ENCODE measurements at places on chromosomes 7 and 10.

DNA sequence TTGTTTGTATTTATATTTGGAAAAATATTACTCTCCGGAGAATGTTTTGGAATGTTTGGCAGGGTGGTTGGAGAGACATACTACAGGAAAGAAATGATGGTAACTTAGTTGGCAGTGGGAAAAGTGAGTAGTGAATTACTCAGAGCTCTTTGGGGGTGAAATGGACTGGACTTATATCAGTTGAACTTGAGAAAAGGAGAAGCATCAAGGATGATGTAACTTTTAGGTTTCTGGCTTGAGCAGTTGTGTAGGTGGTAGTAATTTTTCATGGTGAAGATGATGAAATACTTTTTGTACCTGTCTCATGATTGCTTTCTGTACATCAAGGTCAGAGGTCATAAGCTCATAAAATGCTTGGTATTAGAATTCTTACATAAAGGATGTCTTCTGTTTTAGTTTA is 617.2 kb downstream of the AUTS2 start:
- DNase-seq: no peak

GRCh38 chr7:71752171-71752935 is 620.4 kb downstream of the GALNT17 start:
- no peak for DNase-seq

- no peak for DNase-seq
Observed at GRCh38 chr10:105042906-105043552, 401.9 kb downstream of the SORCS3 start.

DNA sequence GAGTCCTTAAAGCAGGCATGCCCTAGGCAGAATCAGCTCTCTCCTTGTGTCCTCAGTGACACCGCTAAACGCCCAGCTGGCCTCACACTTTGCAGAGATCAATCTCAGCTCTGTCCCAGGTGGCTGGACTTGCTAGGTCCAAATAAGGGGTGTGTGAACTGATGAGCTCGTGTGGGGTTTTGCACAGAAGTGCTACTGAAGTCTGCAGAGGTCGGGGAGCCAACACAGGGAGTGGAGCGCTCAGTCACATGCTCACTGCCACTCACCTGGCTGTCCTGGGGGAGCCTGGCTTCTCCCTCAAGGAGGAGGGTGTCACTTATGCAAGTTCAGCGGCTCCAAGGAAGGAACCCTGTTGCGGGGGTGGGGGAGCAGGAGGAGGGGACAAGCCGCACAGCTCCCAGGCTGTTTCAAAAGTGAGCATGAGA is 2.0 kb downstream of the ELN start:
- no peak for DNase-seq

- no peak for DNase-seq
Observed at GRCh38 chr7:157053118-157053517, 42.7 kb upstream of the MNX1 start.

DNA sequence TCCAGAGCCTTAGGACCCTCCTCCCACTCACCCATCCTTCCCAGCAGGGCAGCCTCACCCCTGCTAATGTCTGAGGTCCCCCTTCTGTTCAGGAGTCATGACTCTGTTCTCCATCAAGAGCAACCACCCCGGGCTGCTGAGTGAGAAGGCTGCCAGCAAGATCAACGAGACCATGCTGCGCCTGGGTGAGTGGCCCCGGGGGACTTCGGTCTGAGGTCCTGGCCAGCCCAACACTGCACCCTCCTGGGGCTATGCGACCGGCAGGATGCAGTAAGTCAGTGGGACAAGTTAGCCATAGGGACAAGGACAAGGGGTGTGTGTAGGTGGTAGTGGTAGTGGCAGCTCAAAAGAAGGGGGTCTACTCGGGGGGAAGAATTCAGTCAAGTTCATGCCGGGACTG is 16.2 kb upstream of the AHCYL2 start:
- DNase-seq: no peak

DNA sequence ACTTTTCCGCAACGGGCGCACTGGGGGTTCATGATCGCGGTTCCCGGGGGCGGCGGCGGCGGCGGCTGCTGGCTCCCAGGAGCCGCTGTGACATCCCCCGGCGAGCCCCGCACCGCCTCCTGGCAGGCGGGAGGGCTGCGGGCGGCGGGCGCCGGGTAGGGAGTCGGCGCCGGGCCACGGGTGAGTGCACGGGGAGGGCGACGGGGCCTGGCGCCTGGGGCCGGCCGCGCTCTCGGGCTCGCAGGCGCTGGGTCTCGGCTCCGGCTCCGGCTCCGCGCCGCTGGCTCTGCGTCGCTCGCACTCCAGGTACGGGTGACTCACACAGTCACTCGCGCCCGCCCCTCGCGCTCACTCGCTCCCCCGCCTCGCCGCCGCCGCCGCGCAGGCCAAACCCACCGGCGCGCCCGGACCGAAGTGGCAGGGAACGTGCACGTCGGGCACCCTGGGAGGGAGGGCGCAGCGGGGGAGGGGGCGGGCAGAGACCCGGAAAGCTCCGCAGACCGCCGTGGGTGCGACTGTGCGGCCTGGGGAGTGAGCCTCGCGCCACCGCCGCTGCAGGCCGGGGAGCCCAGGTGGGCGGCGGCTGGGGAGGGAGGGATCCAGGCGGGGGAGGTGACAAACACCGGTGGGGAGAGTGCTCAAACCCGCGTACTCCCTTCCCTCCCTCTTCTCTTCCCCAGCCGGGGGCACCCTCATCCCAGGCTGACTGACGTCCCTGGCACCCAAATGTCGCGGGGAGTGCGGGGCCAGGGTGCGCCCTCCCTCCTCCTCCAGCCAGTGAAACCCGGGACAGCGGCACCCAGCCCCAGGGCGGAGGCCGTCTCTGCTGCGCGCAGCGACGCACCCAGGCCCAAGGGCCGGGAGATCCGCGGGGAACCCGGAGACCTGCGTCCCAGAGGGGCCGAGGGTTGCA is 276.9 kb upstream of the NEBL start:
- peak; percentile 2 for DNase-seq

DNA sequence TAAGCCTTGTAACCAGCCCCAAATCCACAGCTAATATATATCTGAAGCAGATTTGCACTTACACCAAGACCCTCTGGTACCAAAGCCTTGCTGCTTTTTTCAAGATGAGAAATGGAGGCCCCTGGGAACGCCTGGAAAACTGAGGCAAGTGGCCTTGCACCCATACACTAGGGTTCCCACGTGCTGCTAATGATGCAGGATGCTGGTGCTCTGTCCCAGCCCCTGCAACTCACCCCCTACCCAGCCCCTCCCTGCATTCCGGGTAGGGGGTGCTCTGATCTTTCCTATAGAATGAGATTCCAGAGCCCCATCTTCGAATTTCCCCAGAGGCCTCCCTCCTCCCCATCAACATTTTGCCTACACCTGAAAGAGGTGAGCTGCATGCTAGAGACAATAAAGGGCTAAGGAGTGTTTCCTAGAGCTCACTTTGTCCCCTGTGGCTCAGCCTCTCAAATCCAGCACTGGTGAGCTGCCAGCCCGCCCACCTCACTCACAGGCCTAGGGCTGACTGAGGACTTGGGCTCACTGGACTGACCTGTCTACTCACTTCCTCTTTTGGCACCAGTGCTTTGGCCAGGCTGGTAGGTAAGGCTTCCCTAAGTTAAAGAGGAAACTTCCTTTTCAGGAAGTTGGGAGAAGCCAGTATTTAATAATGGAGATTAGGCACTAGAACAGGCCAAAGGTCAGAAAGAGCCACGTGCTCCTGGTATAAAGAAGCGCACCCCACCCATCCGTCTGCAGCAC is 9.8 kb downstream of the RBP4 start:
- no peak for DNase-seq

- no peak for DNase-seq
Observed at GRCh38 chr10:2925631-2926030, 141.7 kb upstream of the PFKP start.

GRCh38 chr7:33243319-33243881 is 114.0 kb downstream of the BBS9 start:
- no peak for DNase-seq

GRCh38 chr7:50069613-50070012 is 23.4 kb downstream of the ZPBP start:
- no peak for DNase-seq

DNA sequence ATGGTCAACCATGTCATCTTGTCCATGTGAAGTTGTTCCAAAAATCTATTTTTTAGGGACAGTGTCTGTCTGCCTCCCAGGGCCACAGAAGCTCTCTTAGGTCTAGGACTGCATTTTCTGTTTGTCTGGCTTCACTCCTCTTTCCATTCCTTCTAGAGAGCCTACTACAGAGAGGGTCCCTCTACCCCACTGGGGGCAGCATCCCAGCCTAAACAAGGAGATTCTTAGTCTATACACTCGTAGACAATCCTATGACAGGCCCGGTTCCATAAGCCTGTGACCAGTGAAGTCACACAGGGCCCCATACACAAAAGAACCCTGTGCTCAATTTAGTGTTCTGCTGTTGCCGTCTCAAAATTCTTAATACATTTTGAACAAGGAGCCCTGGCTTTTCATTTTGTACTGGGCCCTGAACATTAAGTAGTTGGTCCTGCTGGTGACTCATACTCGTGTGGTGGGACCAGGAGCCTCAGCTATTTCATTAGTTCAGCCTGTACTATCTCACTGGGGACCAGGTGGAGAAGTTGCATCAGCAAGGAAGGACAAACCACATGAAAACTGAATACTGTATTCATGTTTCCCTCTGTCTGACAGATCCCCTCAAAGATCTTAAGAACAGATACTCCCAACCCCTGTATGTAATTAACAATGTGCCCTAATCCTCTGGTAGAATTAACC is 23.5 kb upstream of the FAM180A start:
- DNase-seq: no peak

GRCh38 chr7:155602750-155603149 is 41.7 kb upstream of the RBM33 start:
- no peak for DNase-seq

DNA sequence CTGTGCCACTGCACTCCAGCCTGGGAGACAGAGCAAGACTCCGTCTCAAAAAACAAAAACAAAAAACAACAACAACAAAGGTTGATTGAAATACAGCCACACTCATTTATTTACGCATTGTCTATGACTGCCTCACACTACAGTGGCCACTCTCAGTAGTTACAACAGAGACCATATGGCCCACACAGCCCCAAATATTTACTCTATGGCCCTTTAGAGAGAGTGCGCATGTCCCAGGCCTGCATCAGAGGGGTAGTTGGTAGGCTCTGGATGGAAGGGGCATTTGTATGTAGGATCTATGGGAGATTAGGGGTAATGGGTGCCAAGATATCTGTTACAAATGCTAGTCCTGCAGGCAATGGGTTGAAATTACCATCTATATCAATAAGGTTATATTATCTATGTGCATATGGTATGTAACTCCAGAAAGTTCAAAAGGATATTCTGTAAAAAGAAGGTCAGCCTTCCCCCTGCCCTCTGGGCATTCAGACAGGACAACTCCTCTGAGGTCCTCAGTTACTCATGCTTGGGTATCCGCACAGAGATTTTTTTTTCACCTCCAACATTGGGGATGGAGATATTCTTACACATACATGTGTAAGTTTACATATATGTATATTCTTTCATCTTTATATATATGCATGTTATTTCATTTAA is 56.3 kb downstream of the DENND2A start:
- no peak for DNase-seq

DNA sequence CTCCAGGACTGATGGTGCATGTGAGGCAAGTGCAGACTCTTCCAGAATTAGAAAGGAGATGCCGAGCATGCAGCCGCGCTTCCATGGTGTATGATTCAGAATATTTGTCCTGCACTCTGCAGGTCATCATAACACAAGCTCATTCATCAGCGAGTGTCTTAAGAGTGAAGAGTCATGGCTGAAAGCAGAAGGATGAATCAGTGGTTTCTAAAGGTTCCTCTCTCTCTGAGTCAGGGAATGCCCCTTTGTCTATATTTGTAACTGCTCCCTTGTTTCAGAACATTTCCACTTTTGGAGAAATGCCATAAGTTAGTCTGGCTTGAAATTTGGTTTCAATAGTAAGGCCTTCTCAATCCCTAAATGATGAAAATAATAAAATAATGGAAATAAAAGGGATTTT is 52.3 kb downstream of the HECW1 start:
- DNase-seq: no peak

- DNase-seq: no peak
Observed at GRCh38 chr10:121041906-121042305, 190.7 kb downstream of the WDR11 start.

DNA sequence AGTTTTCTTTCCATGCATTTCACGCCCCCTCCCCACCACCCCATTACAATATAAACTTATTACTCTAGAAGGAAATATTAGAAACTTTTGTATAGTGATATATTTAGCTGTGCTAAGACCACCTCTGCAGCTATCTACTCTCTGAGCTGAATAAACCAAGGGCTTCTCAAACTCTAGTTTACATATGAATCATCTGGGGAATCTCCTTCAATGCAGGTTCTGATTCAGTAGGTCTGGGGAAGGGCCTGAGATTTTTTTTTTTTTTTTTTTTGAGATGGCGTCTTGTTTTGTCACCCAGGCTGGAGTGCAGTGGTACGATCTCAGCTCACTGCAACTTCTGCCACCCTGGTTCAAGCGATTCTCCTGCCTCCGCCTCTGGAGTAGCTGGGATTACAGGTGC is 67.6 kb upstream of the PRKG1 start:
- no peak for DNase-seq

DNA sequence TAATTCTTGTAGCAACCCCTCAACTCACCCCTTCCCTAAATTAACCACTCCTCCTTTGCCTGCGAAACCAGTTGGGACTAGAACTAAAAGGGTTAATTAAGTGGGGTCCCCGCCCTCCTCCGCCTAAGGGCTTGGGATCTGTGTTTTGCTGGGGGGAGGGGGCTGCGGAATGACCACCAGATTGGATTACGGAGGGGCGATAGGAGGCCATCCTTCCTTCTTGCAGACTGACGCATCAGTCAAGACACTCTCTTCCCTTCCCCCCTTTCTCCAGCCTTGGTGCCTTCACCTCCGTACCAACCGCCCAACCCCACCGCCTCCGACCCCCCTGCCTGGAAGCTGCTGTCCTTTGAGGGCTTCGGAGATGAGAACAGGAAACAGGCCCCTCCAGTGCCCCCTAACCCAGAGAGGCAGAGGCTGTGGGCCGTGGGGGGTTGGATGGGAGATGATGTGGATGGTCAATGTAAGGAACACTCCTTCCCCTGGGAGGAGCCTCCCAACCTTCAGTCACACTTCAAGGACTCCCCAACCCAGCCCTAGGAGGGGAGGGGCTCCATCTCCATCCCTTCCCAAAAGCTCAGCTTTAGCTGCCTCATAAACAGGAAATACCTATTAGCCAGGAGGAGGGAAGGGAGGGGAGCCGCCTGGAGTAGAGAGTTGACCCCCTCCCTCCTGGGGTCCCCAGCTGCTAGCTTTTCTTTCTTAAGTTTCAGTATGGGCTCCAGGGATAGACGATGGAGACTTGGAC is 997 bp upstream of the LDB1 start:
- DNase-seq: no peak

- no peak for DNase-seq
Observed at GRCh38 chr7:93036807-93037206, 81.0 kb downstream of the SAMD9 start.

DNA sequence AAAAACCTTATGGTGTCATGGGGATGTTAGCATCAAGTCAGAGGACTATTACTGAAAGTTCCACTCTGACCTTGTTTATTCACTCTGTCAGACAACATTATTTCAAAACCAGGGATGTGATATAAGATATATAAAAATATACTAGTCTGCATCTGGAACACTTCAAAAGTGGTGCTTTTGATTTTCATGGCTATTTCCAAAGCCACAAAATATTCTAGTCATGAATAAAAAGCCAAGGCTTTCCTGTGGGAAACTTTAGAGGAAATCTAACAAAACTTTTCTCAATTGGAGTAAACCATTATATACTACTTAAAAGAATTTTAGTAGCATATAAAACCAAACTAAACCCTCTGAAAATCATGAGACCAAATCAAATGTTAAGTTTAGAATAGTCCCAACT is 205.2 kb downstream of the TMEM26 start:
- no peak for DNase-seq

GRCh38 chr10:13840036-13840435 is 253.3 kb downstream of the PRPF18 start:
- DNase-seq: no peak

Measured in stimulated activated CD8-positive, alpha-beta memory T cell treated with anti-CD3 and anti-CD28 coated beads, Interleukin-12 subunit alpha, Interleukin-12 subunit beta, amount 100 ng/mL, for 4 hours (primary cell).